Dermis microvascular lymphatic vessel endothelial cell (primary cell): ENCODE measurements at places on chromosomes 12 and 14.

- DNase-seq = peak; percentile 65
These were observed 22.9 kb upstream of the KTN1 start for GRCh38 chr14:55556929-55557623.

DNA sequence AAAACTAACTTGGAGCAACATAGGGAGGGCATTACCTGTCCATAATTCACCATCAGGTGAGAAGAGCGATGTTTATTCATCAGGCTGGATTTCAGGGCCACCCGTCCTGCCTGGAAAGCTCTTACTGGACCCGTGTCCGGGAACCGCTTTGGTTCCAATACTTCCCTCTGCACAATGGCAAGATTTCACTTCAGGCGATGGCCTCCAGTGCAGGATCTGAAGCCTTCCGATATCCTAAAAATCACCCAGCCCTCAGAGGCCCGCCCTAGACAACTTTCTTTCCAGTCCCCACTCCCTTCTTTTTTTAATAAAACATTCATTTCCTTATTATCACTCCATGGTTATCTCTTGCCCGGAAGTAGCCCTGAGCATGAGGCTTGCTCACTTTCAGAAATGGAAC, 92.5 kb downstream of the BCL11B start:
- DNase-seq = no peak

DNA sequence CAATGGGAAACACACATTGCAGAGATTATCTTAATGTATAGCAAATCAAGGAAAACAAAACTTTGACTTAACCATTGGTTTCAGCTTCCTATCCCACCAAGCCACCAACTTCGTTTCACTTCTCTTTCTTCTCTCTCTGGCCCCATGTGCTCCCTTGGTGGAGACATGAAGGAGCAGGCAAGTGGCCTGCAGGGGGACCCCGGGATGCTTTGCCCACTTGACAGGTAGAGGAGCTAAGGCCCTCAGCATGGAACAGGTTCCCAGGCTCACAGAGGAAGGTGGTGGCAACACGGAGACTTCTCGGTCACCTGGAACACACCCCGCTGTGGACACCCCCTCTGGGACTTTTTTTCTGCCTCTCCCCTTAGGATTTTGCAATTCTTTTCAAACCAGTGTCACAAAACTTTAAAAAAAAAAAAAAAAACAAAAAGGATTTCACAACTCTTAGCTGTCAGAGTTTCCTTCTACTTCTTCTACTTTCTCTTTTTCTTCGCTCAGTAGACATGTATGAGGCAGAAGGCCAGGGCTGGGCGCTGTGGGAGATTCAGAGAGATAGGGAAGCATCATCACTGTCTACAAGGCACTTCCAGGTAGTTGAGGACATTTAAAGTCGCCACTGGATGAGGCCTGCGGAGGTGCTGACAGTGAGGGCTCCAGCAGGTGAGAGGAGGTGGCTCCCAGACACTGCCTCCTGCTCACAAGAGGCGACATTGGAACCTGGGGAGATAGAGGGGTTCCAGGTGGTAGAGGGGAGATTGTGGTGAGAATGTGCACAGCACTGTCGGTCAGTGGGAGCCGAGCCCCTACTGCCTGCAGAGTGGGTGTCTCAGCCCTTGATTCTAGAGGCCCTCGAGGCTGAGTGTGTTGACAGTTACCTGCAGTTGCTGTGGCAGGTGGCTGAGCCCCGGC, 119.6 kb downstream of the GCH1 start:
- DNase-seq = no peak

DNA sequence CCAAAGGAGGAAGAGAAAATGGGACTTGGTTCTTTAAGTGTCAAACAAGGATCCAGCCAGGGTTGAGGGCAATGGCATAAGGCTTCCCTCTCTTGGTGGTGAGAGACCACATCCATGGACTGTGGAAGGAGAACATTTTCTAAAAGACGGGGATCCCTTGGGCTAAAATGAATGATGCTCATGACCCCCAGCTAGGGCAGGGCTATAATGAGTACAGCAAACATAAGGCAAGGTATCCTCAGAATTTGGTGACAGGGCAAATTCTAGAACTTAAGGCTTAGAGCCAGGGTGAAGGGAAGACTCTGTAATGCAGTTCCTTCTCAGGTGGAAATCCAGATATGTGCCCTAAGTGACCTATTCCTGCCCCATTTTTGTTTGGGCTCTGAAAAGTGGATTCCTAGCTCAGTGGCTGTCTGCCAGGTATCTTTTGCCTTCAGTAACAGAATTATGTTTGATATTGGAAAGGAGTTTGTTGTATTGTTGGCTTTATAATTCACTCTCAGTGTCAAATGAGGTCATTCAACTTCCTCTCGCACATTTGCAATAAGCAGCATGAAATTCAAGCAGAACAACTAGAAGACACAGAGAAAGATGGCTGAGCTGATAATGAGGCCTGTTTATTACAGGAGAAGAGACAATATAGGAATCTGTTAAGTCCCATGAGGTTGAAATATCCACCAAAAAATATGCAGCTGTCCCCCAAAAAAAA, 76.8 kb downstream of the DAD1 start:
- peak; percentile 12 for DNase-seq

- DNase-seq = no peak
These were observed 71.9 kb downstream of the NRXN3 start for GRCh38 chr14:78242086-78242485.

DNA sequence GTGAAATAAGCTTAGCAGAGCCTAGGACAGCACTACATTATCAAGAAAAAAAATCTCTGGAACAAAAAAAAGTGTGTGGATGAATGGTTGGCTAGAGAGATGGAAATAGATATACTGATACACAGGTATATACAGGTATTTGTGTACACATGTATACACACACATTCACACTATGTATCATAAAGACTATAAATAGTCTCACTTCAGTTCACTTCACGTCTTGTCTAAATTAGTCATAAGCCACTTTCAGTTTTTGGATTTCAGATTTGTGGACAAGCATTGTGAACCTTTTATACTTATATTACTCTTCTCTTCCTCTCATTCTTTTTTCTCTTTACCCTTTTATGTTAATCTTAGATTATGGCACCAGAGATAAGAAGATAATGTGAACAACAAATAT, 41.8 kb upstream of the SLC6A15 start:
- no peak for DNase-seq
